Memory B cell (primary cell): ENCODE measurements at places on chromosomes 5 and 9.

DNA sequence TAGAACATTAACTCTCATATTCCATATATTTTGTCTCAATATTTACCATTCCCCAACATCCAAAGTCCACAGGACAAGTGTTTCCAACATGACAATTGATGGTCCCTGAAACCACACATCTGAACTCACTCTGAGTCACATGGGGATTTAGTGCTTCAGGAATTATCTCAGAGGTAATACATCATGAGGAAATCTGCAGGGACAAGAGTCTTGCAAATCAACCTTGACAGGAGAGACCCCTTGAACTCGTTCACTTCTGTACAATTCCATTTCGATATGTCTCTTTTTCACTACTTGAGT, 119.7 kb upstream of the ABCA1 start:
- DNase-seq: no peak

- no peak for DNase-seq
Observed at GRCh38 chr9:12666813-12667212, 26.4 kb upstream of the TYRP1 start.

- DNase-seq: no peak
Observed at GRCh38 chr5:10684303-10685086, 76.5 kb downstream of the DAP start.

DNA sequence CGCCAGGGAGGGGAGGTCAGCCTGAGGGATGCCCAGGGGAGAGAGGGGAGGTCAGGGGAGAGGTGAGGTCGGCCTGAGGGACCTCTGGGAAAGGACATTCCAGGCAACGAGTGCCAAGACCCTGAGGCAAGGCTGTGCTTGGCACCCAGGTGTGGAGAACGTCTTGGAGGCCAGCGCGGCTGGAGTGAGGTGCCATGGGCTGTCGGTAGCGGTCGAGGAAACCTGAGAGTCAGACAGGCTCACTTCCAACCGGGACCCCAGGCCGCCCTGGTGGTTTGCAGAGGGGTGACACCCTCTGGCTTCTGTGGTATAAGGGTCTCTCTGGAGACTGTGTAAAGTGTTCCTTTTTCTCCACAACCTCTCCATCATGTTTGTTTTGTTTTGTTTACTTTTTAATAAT, 82.9 kb downstream of the CACNA1B start:
- DNase-seq: no peak

DNA sequence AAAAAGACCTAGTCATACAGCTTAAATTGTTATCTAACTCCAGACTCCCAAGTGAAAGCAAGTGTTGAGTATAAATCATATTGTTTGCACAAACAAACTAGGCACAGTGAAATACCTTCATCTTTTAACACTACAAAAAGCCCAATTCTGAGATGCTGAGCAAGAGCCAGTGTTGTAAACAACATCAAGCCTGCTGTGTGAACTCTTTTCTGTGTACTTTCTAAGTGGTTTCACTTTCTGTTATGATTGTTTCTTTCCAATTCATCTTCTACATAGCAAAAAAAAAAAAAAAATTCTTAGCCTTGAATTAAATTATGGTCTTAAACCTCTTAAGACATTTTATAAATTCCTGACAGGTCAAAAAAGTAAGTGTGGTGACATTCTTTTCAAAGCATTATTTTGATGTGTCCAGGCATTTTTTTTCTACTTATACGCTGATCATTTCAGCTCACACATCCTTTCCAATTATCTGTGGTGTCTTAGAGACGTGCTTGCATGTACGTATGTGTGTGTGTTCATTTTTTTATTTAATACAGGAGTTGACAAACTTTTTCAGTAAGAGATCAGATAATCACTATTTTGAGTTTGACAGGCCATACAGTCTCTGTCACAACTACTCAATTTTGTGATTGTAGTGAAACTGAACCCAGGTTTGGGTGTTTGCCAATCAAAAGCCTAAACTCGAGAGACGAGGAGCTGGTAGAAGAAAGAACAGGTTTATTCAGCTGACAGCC, 556.1 kb downstream of the CDH9 start:
- DNase-seq: no peak

- no peak for DNase-seq
Observed at GRCh38 chr9:129140397-129141065, 29.3 kb downstream of the PTPA start.

DNA sequence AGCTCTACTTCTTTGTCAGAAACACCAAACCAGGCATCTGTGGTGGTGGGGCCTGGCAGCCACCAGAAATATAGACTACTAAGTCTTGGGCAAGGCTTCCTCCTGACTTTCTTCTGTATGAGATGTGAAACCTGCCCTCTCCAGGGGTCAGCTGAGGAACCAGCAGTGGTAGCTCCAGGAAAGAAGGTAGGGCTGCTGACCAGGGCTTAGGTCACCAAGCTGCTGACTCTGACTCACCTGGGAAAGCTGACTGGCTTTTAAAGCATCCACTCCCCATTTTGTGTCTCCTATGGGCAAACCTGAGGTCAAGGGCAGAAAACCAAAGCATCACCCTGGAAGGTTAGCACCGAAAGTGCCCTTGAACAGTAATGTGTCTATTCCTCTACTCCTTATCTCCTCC, 10.4 kb upstream of the SH3TC2 start:
- DNase-seq: no peak
